ENCODE measurements at places on chromosomes 4 and X.

DNA sequence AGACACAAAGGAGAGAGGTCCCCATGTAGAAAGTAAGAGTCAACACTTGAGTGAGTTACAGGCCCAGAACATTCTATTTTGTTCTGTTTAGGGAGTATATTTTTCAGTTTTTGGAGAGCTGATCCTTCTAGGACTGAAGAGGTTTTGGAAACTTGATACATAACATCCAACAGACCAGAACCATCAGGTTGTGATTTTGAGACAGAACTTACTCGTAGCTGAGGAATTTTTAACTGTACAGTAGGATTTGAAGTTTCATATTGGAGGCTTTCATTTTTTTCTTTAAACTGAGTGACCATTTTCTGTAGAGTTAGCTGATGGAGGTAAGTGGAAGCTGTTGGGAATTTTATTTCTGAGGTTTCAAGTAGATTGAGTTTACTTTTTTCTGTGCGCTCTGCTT lies 73.3 kb downstream of the NCAPG start:
- DNase-seq: no peak

DNA sequence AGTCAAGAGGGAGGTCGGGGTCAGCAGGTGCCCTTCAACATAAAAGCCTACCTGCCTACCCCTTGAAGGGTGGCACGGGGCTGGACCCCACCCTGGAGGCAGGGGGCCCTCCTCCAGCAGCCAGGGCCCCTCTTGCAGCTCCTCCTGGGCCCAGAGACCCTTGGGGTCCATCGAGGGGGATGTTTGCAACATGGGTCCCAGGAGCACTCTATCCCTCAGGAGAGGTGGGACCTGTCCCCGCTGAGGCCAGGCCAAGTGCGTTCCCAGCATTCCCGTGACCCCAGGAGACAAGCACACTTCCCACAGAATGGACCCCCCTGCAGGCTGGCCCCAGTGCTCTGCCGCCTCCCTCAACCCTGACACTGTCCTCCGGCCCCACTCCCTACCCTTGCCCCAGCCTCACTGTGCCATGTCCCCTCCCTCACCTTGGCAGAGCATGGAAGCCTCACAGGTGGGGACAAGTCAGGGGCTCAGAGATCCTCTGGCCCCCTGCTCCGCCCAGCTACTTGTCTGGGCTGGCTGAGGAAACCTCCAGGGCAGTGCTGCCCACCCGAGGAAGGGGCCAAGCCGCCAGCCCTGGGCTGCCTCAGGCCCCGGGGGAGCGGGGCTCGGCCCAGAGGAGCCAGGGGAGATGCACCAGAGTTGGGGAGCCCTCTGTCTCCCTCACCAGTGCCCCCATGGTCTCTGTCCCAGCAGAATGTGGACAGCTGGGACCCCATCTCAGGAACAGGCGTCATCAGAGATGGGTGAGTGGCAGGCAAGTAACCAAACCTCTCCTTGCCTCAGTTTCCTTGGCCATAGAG lies 2.2 kb downstream of the MXD4 start:
- no peak for DNase-seq

DNA sequence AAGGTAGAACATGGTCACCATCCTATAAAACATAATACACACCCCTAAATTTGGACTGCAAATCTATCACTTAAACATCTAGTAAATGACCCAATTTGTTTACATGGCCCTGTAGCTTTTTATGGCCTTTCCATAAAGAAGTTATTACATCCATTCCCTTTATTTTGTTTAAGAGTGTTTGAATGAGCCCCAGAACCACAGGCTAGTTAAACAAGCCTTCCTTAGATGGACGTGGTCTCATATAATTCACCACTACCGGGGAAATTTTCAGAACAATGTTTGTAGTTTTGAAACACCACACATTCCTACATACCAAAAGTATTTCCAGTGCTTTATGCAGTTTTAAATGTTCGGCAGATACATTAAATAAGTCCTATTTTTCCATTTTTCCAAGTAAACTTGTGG lies 12.3 kb downstream of the PDGFC start:
- no peak for DNase-seq

DNA sequence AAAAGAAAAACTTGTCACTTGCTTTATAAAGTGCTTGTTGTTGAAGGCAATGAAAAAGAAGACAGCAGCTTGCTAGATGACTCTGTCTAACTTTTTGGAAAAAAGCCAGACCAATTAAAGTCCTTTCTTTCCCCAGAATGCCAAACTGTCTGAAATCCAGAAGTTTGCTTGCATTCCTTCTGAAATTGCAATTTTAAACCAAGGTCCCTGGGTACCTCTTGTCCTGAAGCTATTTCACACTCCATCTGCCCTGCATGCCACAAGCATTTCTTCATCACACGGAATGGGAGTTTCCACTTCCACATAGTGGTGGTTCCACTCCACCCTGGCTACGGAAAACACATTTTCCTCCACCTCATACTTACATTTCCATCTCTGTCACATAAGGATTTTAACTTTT lies 101.0 kb downstream of the PAPSS1 start:
- DNase-seq: no peak

DNA sequence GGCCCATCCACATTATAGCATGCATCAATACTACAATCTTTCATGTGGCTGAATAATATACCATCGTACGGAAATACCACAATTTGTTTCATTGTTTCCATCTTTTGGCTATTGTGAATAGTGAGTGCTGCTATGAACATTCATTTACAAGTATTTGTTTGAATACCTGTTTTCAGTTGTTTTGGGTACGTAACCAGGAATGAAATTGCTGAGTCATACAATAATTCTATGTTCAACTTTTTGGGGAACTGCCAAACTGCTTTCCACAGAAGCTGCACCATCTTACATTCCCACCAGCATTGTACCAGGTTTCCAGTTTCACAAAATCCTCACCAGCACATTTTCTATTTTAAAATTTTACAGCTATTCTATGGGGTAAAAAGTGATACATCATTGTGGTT lies 28.5 kb upstream of the MANBA start:
- no peak for DNase-seq

DNA sequence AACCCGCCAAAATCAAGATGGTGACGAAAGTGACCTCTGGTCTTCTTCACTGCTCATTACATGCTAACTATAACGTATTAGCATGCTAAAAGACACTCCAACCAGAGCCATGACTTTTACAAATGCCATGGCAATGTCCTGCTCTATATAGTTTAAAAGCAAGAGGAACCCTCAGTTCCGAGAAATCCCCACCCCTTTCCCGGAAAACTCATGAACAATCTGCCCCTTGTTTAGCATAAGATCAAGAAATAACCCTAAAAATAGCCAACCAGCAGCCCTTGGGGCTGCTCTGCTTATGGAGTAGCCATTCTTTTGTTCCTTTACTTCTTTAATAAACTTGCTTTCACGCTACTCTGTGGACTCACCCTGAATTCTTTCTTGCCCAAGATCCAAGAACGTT lies 463.5 kb upstream of the FAM241A start:
- no peak for DNase-seq

- no peak for DNase-seq
Measured at GRCh38 chrX:106891762-106892460, 11.2 kb downstream of the RIPPLY1 start.

DNA sequence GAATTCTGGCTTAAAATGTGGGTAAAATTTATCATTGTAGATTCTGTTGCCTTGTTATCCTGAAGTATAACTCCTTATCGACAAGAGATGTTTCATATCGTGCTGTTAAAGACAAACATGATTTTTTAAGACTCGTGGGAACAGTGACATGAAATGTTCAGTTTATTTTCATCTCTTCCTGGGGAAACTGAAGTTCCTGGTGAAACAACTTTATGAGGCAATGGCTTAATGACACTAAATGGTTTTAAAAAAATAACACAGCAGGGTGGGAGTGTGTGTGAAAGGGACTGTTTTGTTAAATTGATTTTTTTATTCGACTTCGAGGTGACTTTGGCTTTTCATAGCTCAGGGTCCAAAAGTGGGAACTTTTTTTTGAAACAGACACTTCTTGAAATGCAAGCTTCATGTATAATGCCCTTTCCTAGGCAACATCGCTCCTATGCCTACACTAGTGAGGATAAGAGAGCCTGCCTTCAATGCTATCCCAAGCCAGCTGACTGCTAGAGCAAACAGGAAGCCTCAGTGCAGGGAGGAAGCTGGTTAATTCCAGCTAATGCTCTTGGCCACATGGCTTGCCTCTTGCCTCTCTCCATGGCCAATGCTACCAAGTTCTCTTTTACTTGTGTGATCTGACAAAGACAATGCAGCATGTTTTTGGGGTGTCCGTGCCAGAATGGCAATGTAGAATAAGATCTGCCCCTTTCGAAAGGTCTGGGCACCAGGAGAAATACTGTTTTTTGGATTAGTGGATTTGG lies 80.9 kb upstream of the PLAC1 start:
- no peak for DNase-seq

DNA sequence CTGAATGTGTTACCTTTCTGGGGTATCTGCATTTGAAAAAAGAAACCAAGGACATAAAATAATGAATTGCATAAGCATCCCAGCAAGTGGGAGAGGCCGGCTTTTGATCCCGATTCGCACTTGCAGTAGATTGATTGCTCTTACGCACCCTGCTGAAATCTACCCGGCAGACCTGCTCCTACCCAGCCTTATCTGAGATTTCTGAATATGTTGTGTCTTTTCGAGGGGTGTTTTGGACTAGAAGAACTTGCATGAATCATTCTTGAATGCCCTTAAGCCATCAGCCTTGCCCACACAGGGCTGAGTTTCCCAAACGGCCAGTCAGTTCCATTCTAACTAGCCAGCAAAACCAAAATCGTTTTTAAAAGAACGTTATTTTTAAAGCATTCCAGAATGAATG lies 174.4 kb upstream of the BCOR start:
- DNase-seq: no peak

GRCh38 chr4:110198049-110198434 lies 373 bp downstream of the ELOVL6 start:
- no peak for DNase-seq

- no peak for DNase-seq
Measured at GRCh38 chr4:24488399-24489164, 95.8 kb downstream of the DHX15 start.

GRCh38 chrX:2261831-2262667 lies 238.7 kb downstream of the DHRSX start:
- no peak for DNase-seq

- no peak for DNase-seq
Measured at GRCh38 chrX:46340696-46341095, 204.5 kb downstream of the ZNF674 start.

- DNase-seq: no peak
Measured at GRCh38 chrX:136589966-136590365, 58.0 kb downstream of the VGLL1 start.

DNA sequence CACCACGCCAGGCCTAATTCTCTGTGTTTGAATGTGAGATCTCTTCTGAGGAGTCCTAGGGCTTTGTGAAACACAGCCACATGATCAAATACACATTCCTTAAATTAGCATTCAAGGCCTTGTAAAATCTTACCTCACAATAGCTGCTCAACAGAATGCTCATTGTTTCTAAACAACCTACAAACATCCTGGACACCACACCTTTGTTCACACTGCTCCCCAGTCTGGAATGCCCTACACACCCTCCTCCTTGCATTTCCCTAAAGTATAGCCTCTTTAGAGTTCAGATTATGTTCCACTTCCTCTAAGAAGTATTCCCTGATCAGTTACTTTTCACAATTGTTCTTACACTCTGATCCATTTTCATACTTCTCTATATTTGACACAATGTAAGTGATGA lies 110.6 kb downstream of the AGTR2 start:
- no peak for DNase-seq

DNA sequence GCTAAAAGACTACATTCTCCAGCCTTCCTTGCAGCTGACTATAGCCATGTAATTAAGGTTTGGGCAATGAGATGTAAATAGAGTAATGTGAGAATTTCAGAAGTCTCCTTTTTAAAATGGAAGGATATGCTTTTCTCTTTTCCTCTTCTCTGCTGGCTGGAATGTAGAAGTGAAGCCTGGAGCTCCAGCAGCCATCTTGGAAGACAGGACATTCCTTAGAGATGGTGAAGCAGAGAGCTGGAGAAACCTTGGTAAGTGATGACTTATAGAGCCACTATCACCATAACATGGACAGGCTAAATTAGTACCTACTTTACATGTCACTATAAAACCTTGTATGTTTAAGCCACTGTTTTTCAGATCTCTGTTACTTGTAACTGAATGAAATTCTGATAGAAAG lies 48.0 kb downstream of the RASL11B start:
- DNase-seq: no peak

DNA sequence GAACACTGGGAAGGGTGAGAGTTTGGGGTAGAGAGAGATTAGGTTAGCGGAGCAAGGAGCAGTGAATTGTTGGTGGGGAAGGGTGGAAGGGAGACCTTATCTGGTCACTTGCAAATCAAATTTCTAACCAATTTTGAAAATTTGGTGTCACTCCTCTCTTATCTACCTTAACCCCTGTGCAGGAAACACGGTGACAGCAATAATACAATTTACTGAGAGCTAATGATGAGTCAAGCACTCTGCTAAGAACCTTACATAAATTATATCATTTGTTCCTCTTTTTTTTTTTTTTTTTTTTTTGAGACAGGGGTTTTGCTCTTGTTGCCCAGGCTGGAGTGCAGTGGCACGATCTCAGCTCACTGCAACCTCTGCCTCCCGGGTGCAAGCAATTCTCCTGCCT lies 116.4 kb downstream of the C4orf51 start:
- DNase-seq: no peak

DNA sequence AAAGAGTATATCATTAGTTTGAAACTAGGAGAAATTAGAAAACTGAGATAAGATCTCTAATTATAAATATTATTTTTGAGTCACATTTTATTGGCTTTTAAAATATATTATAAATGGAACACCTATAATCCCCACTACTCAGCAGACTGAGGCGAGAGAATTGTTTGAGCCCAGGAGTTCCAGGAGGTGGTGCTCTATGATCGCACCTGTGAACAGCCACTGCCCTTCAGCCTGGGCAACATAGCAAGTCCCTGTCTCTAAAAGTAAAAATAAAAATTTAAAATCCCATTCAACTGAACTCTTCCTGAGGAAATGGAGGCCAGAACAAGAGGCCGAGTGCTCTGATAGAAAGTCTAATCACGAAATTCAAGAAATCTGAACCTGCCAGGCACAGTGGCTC lies 6.3 kb upstream of the C4orf36 start:
- DNase-seq: no peak

DNA sequence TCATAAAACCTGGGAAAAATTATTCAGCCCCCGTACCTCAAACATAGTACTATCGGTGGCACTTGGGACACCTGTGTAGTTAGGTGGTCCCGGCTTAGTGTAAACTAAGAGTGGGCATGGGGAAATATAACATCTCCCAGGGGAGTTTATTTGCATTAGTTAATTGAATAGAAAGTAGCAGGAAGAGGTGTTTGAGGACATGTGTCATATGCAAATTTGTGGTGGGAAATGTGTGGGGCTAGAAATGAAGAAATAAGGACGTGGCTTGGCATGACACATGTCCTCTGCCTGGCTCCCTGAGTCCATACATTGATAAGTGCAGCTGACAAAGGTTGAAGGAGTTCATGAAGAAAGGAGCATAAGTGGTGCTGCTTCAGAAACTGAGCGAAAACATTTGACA lies 483.6 kb downstream of the SH2D1A start:
- DNase-seq: no peak

All from cortex of kidney (tissue), 1 donor.